NCI-H524 (cell line): ENCODE measurements at places on chromosomes 7 and 10.

GRCh38 chr7:156039194-156039593, 226.9 kb upstream of the SHH start:
- no peak for DNase-seq

GRCh38 chr10:116631871-116632295, 11.1 kb downstream of the PNLIPRP2 start:
- DNase-seq = no peak

DNA sequence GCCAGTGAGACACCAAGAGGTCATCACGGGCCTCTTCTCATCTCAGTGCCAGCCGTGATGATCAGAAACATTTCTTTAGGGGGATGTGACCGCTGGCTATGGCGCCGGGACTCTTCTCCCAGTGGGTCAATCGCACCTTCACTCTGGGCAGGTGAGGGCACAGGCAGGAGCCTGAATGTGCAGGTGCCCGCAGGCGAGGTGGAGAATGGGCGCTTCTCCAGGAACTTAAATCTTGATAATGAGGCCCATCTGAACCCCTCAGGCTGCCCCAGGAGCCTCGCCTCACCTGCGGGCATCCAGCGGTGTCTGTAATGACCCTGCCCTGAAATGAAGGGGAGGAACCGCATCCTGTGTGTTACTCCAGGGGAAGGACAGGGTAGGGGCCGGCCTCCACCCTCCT, 204.7 kb downstream of the ADARB2 start:
- no peak for DNase-seq

DNA sequence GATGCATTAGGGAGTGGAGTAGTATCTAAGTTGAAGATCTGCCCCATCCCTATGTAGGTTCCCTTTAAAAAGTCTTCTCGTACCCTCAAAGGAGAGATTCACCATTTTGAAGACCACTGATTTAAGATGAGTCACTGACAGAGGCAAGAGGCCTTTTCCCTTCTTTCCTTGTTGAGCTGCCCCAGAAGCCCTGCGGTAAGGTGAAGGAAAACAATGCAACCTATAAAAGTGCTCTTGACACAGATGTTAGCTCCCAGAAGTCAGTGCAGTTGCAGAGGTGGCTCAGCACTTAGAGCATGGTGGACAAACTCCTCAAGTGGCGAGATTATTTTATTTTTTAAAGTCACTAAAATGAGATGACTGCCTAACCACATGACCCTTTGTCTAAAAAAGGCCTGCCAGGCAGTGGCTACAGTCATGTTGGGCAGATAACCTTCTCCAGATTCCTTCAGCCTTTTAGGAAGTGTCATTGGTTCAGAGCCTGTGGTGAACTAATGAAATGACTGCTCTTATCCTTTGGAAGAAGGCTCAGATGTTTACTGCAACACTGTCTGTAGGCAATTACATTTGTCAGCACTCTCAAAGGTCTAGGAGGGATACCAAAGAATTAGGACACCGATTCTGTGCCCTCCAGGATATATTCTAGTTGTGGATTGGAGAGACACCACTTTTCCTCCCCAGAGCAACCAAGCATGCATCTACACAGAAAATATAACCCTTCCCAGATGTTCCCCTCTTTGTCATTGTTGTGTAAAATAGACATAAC, 88.7 kb downstream of the ARID5B start:
- DNase-seq = no peak

DNA sequence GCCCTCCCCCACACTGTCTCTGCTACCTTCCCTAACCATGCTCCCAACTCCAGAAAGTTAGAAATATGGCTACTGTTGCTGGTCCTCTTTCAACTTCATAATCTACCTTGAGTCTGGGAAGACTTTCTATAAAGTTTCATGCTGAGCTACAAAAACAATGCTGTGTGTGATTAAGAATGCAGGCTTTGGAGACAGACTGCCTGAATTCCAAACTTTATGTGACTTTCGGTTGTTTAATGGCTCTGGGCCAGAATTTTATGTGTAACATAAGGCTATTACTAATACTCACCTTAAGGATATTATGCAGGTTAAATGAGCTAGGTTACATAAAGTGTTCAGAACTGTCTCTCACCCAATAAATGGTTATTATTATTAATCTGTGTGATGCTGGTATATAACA, 19.1 kb downstream of the BET1 start:
- no peak for DNase-seq

- DNase-seq = peak; percentile 79
These were observed 8.1 kb upstream of the POLD2 start for GRCh38 chr7:44131173-44132029.

DNA sequence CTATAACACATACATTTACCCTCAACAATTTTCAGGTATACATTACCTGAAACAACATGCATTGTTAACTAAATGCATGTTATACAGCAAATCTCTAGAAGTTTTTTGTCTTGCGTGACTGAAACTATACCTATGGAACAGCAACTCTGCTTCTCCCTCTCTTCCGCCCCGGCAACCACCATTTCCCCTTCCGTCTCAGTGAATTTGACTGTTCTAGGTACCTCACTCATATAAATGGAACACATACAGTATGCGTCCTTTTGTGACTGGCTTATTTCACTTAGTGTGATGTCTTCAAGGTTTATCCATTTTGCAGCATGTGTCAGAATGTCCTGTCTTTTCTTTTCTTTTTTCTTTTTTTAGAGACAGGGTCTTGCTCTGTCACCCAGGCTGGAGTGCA, 22.5 kb downstream of the CALHM2 start:
- no peak for DNase-seq

DNA sequence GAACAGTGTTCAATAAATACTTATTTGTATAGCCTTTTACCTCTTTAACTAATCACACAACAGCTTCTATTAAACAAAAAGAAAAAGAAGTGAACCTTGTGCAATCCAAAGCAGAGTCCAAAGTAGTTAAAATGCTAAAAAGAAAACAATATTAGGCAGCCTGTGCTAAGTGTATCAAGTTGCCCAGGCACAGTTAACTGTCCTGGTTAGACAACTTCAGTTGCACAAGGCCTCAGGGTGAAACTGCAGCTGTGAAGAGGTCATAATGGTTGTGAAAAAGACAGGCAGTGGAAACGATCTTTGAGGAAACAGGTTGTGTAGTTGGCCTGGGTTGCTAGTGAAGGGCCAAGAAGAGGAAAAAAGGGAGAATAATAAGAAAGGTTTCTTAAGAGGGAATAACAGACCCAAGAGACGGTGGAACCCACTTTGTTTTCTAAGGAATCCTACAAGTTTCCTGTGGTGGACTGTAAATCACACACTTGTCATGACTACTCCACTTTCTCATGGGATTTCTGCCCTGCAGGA, 6.0 kb upstream of the CROT start:
- no peak for DNase-seq

DNA sequence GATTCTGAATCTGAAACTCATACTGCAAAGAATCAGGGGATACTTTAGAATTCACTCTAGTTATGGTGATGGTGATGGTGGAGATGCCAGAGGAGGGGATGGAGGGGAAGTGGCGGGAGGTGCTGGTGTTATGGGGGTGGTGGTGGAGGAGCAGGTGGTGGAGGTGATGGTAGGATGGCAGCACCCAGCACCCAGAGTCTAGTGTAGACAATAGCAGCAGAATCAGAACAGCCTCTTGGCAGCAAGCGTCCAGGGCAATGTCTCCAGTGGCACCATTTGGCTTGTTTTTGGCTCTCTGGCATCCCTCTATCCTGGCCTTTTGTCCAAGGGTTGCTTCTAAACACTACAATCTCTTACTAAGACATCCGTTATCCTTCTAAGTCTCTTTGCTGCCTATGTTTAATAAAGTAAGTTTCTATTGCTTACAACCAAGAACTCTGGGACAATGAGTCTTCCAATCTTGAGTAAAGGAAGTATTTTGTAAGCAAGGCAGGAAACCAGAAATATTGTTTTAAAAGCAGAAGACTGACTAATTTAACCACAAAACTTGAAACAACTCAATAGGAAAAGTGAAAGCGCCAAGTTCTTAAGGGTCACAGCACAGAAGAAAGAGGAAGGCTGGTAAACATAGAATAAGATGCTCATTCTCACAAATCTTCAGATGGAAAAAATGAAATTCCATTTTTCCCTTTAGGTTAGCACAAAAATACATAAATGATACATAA, 42.4 kb upstream of the GDF10 start:
- DNase-seq = no peak

DNA sequence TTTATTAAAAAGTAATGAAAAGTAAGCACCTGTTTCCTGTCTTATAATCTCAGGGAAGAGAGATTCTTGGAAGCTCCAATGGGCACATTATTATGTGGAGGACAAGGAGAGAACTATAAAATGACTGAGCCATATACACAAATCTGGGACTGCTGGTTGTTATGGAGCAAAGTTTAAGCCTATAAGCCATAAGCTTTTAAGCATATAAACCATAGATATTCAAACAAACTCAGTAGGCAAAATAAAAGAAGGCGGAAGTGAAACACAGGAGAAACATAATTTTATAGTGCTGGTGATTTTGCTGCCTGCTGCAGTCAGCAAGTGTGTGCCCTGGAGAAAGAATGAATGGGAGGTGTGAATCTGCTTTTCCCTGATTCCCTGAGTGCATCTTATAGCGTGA, 274.4 kb downstream of the KIF20B start:
- DNase-seq = no peak

DNA sequence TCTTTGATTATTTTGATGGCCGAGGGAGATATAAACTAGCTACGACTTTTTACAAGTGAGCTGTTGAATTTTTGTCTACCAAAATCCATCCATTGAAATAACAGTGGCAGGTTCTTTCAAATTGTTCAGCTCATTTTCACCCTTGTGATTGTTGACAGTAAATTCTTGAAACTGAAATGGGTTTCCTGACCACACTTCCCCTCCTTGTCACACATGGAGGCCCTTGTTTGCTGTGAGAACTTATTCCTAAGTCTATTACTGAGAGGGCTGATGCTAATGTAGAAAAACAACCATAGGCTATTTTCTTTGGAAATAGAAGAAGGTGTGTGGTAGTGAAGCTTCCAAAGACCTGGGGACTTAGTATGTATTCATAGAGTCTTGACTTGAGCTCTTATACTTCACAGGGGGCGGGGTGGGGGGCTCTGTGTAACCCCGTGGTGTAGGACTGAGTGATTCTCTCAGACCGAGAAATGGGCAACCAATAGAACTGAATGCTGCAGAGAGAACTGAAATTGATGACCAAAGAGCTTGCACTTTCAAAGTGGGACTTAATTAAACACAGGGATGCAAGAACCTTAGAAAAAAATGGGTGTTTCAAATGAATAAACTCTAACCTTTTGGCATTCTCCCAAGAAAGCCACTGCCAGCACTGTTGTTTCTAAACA, 718.9 kb downstream of the CCSER2 start:
- DNase-seq = no peak

- no peak for DNase-seq
These were observed 23.1 kb upstream of the BMPER start for GRCh38 chr7:33882040-33882837.

DNA sequence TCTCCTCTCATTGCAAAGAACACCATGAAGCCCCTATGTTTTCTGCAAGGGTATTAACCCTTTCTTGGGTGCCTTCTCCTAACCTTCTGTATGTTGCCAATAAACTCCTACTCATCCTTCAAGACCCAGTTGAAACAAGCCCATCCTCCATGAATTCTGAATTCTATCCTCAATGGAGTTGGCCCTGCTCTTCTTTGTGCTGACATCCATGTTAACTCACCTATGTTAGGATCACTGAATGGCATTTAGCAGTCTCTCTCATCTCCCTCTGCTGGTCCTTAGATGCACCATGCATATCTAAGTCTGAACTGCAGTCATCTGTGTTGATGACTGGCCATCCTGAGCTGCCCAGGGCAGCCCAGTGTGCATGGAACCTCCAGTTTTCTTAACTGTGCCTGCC, 129.8 kb downstream of the BUB3 start:
- no peak for DNase-seq

DNA sequence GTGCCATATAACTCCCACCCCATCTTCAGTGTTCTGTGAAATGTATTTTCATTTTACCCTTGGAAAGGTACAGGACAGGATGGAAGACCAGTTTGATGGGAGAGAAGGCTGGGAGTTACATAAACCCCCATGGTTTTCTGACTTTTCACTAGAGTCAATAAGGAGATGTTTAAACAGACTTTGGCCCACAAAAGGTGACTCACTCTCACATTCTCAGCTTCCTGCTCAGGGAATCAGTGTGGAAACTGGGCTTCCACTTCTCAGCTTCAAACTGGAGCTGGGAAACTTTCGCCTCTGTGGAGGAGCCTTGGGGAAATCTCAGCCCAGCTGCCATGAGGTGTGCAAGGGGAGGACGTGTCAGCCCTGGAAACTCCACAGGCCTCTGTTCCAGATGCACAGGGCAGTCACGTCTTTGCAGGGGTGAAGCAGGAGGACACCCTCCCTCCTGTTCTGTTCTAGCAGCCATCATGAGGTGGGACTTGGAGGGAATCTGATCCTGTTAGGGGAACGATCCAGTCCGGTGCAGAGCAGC, 560.5 kb upstream of the GALNT17 start:
- no peak for DNase-seq

GRCh38 chr7:29163854-29164253, 17.5 kb upstream of the CPVL start:
- DNase-seq = no peak

DNA sequence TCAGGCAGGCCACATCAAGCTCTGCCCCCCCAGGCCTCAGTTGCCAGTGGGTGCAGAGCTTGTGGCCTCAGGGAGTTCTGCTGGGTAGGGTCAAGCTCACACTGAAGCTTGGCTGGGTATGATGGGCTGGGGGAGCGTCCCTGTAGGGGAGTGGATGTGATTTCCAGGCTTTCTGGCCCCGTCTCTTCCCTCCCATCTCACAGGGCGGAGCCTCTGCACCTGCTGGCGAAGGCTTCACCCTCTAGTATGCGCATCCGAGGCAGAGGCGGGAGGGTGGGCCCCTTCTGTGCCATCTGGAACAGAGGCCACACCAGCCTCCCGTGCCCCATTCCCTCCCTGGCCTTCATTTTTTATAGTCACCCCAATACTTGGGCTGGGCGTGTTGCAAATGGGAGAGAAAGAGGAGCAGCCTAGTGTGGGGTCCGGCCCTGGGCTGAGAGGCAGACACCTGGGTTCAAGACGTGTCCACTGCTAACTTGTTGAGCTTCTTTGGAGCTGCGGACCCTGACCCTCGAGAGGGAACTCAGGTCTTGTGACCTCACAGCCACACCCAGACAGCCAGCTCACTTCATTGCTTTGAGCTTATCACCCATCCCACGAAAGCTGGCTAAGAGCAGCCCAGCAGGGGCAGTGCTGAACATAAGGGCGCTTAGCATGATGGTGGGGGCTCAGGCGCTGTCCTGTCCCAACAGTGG, 2.3 kb downstream of the AQP1 start:
- DNase-seq = no peak

- DNase-seq = no peak
These were observed 7.1 kb upstream of the IFIT2 start for GRCh38 chr10:89294721-89295239.

DNA sequence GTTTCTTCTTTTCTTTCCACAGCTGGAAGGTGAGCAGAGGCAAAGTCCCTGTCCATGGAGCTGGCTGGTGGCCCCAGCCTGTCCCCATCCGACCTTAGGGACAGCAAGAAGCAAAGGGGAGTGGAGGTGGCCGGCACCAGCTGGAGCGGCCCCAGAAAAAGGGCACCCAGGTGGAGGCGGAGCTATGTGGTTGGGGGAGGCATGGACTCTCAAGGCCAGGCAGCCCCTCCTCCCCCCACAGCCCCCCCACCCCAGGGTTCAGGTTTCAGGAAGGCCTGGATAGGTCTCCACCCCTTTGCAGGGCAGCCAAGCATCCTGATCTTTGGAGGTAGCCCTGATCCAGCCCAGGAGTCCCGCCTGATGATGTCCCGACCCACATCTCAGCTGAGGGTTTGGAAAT, at the start of gene SSC4D:
TSS of gene SSC4D (minus strand) at position 161 of the 400 bp plus-strand sequence. CDS start 5,258 bp downstream, outside the sequence.
- DNase-seq = peak; percentile 12

GRCh38 chr10:131907679-131908078, 6.9 kb downstream of the PPP2R2D start:
- DNase-seq = no peak

- DNase-seq = no peak
These were observed 38.8 kb upstream of the SEPTIN7 start for GRCh38 chr7:35761871-35762677.

- DNase-seq = no peak
These were observed 4.4 kb upstream of the CLIP2 start for GRCh38 chr7:74284781-74285259.
